ENCODE measurements at places on chromosomes 13 and 19. TPM values are rescaled to one million over a fixed set of nuclear protein-coding genes. Genes with fewer than 3 reads are reported as not detected.

Gene KLK10
- 18.6 TPM for total RNA-seq

Gene PPM1N
- 0.89 TPM for total RNA-seq

Gene IL11
- 0.34 TPM for total RNA-seq

Gene PDE4C
- 10.4 TPM for total RNA-seq

Gene SHISA2
- 12.9 TPM for total RNA-seq

Gene SPART
- 86.7 TPM for total RNA-seq

Gene SBK3
- not detected for total RNA-seq

Gene ATP12A
- total RNA-seq: 0.22 TPM

GRCh38 chr13:72341904-72342303 is 385.5 kb downstream of the MZT1 start:
- no peak overlapping the region for H3K4me3 ChIP-seq
- H3K27me3 ChIP-seq: no peaks in the 10 kb centered on the region
- no peak overlapping the region for H3K27ac ChIP-seq

- H3K4me1 ChIP-seq: no peaks in the 10 kb centered on the region
- no peak overlapping the region for H3K4me3 ChIP-seq
- H3K27ac ChIP-seq: no peak overlapping the region
- H3K27me3 ChIP-seq: no peaks in the 10 kb centered on the region
- H3K36me3 ChIP-seq: no peaks in the 10 kb centered on the region
- DNase-seq: no peak
Measured at GRCh38 chr13:78045916-78046315, 127.3 kb upstream of the EDNRB start.

DNA sequence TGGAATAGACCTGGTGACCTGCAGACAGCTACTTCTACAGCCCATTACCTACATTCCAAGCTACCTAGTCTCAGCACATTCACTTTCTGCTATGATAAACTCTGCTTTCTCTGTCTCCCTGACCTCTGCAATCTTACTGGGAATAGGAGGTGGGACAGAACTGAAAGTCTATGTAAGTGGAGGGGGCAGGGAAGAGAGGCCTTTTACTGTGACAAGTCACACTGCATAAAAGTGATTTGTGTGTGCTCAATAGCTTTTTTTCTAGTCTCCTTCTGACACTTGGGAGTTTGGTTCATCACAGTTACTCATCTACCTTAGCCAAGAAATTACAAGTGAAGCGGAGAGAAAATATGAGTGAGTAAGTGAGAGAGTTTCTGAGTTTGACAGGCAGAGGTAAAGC is 322.4 kb downstream of the OLFM4 start:
- no peaks in the 10 kb centered on the region for H3K27me3 ChIP-seq
- H3K4me3 ChIP-seq: no peak overlapping the region
- H3K36me3 ChIP-seq: no peaks in the 10 kb centered on the region

DNA sequence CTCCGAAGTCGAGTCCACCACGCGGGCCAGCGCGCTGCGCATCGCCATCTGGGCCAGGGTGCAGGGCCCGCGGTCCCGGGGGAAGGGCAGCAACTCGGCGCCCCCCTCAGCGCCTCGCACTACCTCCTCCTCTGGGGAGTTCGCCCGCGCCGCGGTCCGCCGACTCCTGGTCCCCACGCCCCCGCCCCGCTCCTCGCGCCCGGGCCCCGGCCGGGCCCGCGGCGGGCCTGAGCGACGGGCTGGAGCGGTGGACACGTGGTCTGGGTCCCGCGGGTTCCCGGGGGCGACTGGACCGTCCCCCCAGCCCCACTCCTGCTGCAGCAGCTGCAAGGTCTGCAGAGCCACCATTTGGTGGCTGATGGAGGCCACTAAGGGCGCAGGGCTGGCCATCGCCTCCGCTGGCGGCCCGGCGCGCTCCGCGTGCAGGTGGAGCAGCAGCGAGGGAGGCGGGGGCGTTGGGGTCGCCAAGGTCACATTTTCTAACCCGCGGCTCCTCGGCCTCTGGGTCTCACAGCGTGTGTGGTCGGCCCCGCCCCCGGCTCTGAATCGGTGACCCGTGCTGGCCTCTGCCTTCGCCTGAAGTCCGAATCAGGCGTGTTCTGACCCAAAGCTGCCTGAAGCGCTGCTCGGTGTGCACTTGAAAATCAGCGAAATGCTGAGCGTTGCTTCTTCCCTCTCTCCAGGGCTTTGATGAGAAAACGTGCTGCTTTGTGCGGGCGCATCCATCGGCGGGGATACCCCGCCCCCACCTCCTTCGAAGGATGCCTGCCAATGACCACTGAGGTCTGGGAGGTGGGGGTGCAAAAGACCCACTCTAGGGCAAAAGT is at the start of gene DLEU7:
DLEU7 (minus strand) TSS at position 436 of the 827 bp plus-strand sequence; CDS start at position 390, 46 bp downstream.
- no peak within 1 kb of the TSS for H3K27ac ChIP-seq
- DNase-seq: peak; percentile 83
- peaks cover 11% of the 10 kb centered on the region for H3K4me1 ChIP-seq
- peak within 1 kb of the TSS; percentile 38 for H3K4me3 ChIP-seq
- H3K36me3 ChIP-seq: no peaks in the 10 kb centered on the region

DNA sequence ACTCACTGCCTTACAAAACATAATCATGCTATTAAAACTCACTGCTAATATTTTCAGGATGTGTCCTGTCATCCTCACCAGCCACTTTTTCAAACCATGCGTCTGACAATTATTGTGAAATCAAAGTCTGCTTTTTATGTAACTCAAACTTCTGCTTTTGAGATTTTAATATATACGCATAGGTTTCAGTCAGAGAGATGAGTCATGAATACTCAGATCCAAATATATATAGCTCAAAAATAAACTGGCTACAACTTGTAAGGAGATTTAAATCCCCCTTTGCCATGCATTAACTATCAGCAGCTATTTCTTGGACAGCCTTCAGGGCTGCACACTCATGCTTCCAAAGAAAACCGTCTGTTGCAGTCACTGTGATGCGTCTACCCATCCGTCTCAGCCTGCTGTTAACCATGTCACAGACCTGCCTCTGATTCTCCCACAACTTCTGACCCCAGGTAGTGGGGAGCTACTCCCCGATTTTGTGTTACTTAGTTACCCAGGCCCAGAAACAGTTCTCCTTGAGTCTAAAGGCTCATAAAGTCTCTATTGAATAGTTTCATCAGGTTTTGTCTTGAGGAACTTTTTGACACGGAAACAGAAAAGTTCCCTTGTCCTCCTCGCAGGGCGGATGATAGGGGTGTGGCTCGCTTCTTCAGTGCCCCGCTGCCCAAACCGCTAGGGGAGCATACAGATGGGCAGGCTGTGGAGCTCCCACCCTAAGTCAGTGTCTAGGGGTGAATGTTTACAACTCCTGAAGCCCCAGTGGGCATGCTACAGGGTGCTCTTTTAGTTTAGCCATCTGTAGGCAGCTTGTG is 33.8 kb upstream of the SGCG start:
- H3K27ac ChIP-seq: peak overlapping the region; percentile 48
- no peak for DNase-seq
- no peaks in the 10 kb centered on the region for H3K36me3 ChIP-seq
- H3K4me1 ChIP-seq: no peaks in the 10 kb centered on the region
- no peak overlapping the region for H3K4me3 ChIP-seq

GRCh38 chr13:66581675-66582074 is 648.5 kb downstream of the PCDH9 start:
- no peak for DNase-seq
- H3K27me3 ChIP-seq: no peaks in the 10 kb centered on the region
- H3K4me3 ChIP-seq: no peak overlapping the region
- no peaks in the 10 kb centered on the region for H3K4me1 ChIP-seq
- H3K27ac ChIP-seq: no peak overlapping the region
- H3K36me3 ChIP-seq: no peaks in the 10 kb centered on the region

DNA sequence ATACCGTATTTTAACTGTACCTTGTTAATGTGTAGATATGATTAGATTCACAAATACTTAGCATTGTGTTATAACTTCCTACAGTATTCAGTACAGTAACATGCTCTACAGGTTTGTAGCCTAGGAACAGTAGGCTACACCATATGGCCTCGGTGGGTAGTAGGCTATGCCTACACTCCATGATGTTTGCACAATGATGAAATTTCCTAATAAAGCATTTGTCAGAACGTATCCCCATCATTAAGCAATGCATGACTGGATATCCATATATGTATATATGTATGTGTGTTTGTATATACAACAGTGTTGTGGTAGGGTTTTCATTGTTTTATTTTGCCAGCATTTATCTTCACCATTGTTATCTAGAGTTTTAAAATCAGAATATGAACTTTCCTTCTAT is 119.4 kb downstream of the SLC7A1 start:
- no peak for DNase-seq
- H3K27ac ChIP-seq: no peak overlapping the region
- no peaks in the 10 kb centered on the region for H3K27me3 ChIP-seq

GRCh38 chr19:36101550-36102327 is 9.2 kb upstream of the OVOL3 start:
- no peak overlapping the region for H3K27ac ChIP-seq
- no peaks in the 10 kb centered on the region for H3K27me3 ChIP-seq
- H3K4me3 ChIP-seq: no peak overlapping the region
- no peaks in the 10 kb centered on the region for H3K4me1 ChIP-seq
- no peak for DNase-seq
- H3K36me3 ChIP-seq: peaks cover 15% of the 10 kb centered on the region

DNA sequence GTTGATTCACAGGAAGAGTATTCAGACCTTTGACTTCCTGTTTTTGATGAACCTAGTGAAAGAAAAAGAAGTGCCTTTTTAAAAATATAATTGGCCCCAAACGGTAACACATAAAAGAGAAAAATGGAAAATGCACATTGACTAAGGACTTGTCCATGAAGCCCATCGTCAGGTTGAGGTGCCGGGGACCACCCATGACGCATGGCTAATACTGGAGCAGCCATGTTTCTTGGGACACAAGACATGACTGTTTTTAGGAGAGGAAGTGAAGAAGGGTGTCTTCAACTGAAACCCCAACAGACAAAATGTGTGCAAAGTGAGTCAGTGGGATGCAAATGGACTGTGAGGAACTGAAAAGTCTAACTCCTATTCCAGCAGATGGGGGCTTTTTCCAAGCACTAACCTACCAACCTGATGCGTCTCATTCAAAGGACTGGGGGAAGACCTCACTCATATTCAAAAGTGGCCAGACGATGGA is 459.4 kb downstream of the FOXO1 start:
- H3K27ac ChIP-seq: peak overlapping the region; percentile 67
- H3K4me1 ChIP-seq: peaks cover 6% of the 10 kb centered on the region
- no peaks in the 10 kb centered on the region for H3K27me3 ChIP-seq
- no peak overlapping the region for H3K4me3 ChIP-seq

- H3K27ac ChIP-seq: no peak overlapping the region
- peak; percentile 84 for DNase-seq
- peaks cover 5% of the 10 kb centered on the region for H3K4me1 ChIP-seq
- no peak overlapping the region for H3K4me3 ChIP-seq
Measured at GRCh38 chr19:46546194-46546896, 50.7 kb upstream of the PNMA8B start.

GRCh38 chr19:40755248-40755624 is 4.2 kb downstream of the SNRPA start:
- H3K27ac ChIP-seq: no peak overlapping the region
- DNase-seq: no peak
- H3K4me3 ChIP-seq: no peak overlapping the region
- H3K36me3 ChIP-seq: peaks cover 31% of the 10 kb centered on the region
